ENCODE measurements at places on chromosomes 7 and 10.

DNA sequence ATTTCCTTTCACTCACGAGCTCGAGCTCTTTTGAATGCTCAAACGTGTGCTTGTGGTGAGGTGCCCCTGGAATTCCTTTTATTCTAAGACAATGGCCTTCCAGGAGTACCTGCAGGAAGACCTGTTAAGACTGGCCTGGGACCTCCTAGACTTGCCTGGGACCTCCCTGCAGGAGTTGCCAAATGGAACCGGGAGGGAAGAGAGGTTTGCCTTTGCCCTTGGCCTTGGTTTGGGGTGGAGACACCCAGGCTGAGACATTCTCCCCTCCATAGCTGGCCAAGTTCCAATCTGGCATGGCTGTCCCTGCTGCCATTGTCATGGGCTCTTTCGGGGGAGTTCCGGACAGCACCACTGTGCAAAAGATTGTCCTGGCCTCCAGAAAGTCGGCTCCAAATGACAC lies 39.7 kb downstream of the DNAJB12 start:
- no peak for DNase-seq

DNA sequence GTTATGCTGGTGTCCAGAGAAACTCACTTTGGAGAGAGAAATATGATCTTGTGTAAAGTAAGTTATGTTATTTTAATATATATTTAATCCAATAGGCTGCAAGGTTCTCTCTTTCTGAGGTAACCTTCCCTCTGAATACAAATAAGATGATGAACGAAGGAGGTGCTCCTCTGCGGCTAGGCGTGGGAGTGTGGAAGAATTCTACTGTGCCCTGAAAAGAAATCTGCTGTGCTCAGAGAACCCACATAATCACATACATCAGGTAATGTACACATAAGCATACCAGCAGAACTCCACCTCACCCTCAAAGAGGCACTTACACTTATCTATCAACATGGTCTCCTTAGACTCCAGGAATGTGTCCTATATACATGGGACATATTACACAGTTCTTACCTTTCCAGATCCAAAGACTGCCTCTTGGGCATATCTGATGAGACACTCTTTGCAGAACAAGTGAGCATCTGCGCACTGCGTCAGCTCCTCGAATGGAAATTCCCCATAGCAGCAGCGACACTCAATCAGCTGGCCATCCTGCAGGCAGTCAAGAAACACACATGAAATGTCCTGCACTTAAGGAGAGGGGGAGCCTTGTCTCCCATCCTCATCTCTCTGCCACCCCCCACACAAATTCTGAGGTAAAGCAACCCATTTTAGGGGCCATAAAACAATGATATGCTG lies 66.7 kb downstream of the RNF216 start:
- no peak for DNase-seq

GRCh38 chr10:114825513-114826253 lies 4.1 kb downstream of the FHIP2A start:
- DNase-seq = no peak

- DNase-seq = no peak
Observed at GRCh38 chr7:41878309-41879295, 175.7 kb upstream of the INHBA start.

GRCh38 chr7:121351682-121352081 lies 22.9 kb downstream of the WNT16 start:
- no peak for DNase-seq

All from CD4-positive, alpha-beta T cell treated with Interferon alpha-2 for 1 hour (primary cell).